ENCODE measurements at places on chromosomes 6 and 20.

DNA sequence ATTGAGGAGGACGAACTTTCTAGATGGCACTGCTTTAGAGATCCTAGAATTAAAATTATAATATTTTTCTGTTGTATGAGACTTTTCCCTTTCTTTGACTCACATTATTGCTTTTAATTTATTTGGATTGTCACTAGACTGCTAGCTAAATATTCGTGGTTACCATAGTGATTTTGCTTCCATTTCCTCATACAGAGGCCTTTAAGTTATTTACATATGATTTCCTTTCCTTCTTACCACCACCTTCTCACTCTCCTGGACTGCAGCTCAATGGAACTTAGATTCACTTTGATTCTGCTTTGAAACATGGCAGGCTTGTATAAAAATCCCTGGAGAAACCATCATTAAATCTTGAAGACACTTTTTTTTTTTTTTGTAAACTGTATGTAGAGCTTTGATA lies 222.9 kb downstream of the LAMA2 start:
- DNase-seq, result no peak

- DNase-seq, result peak; percentile 69
Measured at GRCh38 chr6:24910961-24911725, 24.6 kb downstream of the RIPOR2 start.

GRCh38 chr20:2859330-2860121 lies 13.8 kb upstream of the PTPRA start:
- DNase-seq, result no peak

- no peak for DNase-seq
Measured at GRCh38 chr6:8375916-8376315, 59.4 kb downstream of the SLC35B3 start.

GRCh38 chr6:155854787-155855186 lies 399.1 kb upstream of the NOX3 start:
- DNase-seq, result no peak

DNA sequence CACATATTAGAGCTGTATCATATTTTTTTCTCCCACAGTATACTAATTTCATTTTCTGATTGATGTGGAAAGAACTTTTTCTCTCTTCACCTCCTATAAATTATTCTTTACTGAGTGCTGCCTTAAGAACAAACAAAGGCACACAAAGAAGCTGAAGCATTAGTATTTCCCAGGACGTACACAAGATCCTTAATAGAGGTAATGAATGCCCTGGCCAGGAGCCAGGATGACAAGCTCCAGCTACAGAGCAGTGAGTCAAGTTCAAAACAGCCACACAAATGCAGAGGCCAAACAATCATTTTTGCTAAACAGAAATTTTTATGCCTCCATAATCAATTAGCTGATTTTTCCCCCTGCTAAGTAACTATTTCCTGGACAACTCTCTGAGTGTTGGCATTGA lies 639.6 kb downstream of the EPHA7 start:
- DNase-seq, result no peak
